ENCODE measurements at places on chromosomes 13 and 19.

DNA sequence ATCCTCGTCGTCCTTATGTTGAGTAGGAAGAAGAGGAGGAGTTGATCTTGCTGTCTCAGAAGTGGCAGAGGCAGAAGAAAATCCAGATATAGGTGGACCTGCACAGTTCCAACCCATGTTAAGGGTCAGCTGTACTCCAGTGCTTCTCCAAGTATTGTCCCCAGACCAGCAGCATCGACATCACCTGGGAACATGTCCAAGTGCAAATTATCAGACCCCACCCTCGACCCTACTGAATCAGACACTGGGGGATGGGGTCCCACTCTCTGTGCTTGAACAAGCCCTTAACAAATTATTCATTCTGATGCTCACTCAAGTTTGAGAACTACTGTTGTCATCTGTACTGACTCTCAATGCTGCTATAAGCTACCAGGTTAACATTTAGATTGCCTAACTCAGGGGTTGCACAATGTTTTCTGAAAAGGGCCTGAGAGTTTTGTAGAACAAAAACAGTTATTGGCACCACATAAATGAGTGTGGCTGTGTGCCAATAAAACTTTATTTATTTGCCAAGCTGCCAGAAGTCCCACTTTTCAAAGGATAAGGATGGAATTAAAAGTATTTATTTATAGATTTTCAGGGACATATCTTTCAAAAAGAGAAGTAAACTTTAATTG is 226.7 kb upstream of the IPO5 start:
- no peak for DNase-seq

DNA sequence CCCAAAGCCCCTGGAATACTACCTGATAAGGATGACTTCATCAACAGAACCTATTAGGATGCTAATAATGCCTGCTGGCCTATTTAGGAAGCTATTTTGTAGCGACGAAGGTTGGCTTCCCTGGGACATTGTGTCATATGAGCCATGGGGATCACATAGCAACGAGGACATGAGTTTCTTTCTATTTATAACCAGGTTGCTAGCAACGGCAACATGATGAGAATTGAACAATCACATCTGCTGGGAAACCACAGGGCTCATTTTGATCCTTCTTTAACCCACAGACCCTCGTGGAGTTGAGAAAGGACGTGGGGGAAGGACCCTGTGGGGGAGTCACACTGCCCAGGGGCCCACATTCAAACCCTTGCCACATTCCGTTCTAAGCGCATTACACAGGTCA is 172.2 kb downstream of the COL4A1 start:
- no peak for DNase-seq

DNA sequence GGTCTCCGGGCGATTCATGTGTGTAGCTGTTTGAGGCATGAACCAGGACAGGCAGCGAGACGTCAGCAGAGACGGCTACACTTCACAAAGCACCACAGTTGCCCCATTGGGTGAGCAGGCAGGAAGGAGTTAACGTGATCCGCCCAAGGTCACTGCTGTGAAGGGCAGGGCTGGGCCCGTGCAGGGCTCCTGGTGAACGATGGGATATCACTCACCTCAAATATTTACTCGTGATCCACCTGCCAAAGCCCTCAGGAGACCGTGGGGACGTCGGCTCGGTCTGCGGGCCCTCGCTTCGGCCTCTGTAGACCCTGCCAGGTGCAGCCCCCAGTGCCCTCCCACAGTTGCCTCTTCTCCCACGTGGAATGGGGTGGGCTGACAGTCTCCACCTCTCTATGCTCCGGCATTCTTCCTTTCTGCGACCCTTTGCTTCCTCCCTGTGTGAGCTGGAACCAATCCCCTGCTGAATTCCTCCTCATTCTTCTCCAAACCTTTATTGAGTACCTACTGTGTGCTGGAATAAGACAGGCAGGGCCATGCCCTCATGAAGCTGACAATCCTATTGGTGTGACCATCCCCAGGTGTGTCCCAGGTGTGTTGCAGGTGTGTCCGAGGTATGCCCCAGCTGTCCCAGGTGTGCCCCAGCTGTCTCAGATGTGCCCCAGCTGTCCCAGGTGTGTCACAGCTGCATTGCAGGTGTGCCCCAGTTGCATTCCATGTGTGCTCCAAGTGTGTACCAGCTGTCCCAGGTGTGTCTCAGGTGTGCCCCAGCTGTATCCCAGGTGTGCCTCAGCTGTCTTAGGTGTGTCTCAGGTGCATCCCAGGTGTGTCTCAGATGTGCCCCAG is 2.0 kb upstream of the GRK1 start:
- no peak for DNase-seq

DNA sequence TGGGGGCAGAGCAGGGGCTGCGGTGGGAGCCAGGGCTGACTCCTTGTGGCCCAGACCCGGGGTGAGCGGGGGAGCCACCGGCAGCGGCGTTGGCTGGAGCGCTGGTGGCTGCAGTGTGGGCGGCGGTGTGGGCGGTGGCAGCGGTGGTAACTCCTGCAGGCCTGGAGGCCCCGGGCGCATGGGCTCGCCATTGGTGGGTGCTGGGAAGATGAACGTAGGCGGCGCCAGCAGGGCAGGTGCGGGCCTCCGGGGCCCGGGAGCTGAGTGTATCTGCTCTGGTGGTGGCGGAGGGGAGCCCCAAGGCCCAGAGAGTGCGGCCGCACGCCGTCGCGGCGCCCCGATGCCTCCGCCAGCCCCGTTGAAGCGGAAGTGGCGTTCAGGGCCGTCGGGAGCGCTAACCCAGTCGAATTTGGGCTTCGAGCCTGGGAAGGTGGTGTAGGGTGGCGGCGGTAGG is 2.0 kb downstream of the GGN start:
- DNase-seq = no peak

GRCh38 chr19:51521781-51522180 is 9.7 kb downstream of the SIGLEC6 start:
- no peak for DNase-seq

GRCh38 chr13:113297370-113298042 is 467 bp downstream of the LAMP1 start:
- no peak for DNase-seq

DNA sequence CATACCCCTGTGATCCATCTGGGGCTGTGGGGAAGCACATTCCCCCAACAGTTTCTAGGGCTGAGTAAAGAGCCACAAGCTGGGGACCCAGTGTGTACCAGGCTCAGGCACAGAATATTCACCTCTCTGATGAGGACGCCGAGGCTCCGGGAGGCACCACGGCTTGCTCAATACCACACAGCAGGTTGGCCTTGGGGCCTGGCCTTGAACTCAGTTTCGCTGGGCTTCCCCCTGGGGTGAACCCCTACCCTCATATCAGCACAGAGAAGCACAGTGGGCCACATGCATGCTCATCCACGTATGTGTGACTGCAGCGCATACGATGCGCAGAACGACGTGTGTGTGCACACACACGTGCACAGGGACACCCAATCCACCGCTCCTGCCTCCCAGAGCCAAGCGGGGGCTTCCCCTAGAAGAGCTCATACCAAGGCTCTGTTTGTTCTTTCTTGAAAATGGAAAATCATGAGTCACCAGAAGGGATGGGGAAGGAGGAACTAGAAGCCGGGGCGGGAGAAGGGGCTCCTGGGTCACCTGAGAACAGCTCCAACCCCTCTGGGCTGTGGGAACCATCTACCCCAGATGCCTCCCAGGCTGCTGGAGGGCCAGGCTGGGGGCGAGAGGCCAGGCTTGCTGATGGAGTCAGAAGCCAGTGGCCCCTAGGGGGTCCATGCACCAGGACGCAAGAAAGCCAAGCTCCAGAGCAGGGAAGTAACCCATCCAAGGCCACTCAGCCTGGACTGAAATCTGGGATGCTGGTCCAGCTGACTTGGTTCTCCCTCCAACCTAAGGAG is 4.9 kb upstream of the PDE4C start:
- no peak for DNase-seq

GRCh38 chr13:51715613-51716012 is 88.3 kb downstream of the DHRS12 start:
- DNase-seq = no peak

GRCh38 chr19:5691822-5692722 is 2.0 kb downstream of the RPL36 start:
- DNase-seq = no peak

- no peak for DNase-seq
These were observed 2.9 kb upstream of the GPR18 start for GRCh38 chr13:99261059-99261458.

DNA sequence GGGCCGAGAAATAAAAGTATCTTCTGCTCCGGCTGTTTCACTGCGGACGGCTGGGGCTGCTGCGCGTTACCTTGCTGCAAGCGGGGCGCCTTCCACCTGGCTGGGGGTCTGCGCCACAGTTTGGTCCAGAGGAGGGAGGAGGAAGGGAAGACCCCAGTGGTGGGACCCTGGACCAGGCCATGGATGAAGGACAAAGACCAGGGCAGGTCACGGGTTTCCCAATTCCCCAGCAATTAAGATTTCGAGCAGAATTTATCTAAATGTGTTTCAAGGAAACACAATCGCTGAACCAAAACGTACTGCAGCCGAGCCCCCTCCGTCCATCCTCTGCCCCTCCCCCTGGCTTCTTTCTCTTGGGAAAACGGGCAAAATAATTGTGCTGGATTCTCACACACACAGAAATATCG is 2.9 kb downstream of the SOX1 start:
- no peak for DNase-seq

GRCh38 chr19:30450835-30451321 is 78.7 kb downstream of the ZNF536 start:
- no peak for DNase-seq

GRCh38 chr13:48645845-48646244 is 7.9 kb upstream of the CYSLTR2 start:
- no peak for DNase-seq

GRCh38 chr19:9296336-9296735 is 13.3 kb downstream of the ZNF699 start:
- DNase-seq = no peak

- DNase-seq = no peak
These were observed 14.2 kb upstream of the ANGPTL8 start for GRCh38 chr19:11225172-11225571.

DNA sequence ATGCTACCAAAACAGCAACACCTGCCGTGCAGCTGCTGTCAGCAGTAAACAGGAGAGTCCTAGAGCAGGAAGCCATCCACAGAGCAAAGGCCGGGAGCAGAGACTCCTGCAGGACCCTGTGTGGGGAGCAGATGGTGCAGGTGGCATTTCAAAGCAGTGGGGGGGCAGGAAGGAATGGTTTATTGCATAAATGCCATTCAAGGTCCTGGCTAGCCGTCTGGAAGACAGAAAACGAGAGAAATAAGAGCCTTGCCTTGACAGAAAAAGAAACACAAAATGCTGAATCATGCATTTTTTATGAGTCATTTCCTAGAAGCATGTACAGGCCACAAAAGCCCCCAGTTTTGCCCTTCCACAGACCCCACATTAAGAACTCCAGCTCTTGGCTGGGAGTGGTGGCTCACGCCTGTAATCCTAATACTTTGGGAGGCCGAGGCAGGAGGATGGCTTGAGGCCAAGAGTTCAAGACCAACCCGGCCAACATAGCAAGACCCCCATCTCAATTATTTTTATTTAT is 5.4 kb downstream of the RSPH6A start:
- DNase-seq = no peak

DNA sequence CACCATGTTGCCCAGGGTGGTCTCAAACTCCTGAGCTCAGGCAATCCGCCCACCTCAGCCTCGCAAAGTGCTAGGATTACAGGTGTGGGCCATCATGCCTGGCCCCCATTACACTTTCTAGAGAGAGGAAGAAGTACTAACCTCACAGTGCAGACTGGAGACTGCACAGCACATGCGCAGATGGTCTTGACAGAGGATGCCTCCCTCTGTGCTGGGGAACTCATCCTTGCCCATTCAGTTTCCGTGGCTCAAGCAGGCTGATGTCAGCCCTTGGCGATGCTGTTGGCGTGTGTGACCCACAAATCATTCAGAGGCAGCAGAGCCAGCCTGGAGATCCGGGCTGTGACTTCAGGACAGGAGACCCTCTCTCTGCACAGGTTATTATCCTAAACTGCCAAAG is 14.6 kb upstream of the FFAR2 start:
- no peak for DNase-seq

- no peak for DNase-seq
These were observed 245.0 kb downstream of the KLF5 start for GRCh38 chr13:73303851-73304250.

DNA sequence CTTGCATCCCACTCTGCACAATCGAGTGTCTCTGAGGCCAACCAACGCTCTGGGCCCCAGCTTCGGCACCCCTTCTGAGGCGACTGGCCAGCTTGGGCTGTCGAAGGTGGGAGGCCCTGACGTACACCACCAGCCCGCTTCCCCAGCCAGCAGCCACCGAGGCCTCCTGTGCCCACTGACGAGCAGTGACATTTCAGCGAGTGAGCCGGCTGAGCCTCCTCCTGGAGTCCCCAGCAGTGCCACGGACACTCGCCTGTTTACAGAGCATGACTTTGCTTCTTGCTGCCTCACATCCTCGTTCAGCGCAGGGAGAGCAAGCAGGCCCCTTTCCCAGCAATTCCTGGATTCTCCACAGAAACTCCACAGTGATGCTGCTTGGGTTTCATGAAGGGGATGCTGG is 240.2 kb upstream of the MAB21L1 start:
- no peak for DNase-seq

DNA sequence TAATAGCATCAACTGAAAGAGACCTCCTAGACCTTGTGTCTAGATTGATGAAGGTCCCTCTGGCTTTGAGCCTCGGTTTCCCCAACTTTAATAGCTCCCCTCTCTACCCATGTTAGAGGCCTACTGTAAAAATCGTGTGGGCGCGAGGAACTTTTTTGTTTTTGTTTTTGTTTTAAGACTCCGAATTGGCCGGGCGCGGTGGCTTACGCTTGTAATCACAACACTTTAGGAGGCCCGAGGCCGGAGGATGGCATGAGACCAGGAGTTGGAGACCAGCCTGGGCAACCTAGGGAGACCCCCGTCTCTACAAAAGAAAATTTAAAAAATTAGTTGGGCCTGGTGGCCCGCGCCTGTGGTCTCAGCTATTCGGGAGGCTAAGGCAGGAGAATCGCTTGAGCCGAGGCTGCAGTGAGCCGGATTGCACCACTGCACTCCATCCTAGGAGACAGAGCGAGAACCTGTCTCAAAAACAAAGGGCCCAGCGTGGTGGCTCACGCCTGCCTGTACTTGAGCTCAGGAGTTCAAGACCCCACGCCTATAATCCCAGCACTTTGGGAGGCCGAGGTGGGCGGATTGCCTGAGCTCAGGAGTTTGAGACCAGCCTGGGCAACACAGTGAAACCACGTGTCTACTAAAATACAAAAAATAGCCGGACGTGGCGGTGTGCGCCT is 858 bp upstream of the PPP6R1 start:
- no peak for DNase-seq

GRCh38 chr13:80379245-80379644 is 38.3 kb upstream of the SPRY2 start:
- no peak for DNase-seq

GRCh38 chr19:48637948-48638830 is 1.0 kb upstream of the DBP start:
- DNase-seq = peak; percentile 56

All from cerebellar nuclear complex (tissue), 1 donor.